ENCODE measurements at places on chromosomes 3 and 15. TPM values are rescaled to one million over a fixed set of nuclear protein-coding genes. Genes with fewer than 3 reads are reported as not detected.
A peak's percentile ranks its signal among the peaks of the same experiment; 100 is the strongest.

Gene SPTSSB
- total RNA-seq = not detected

DNA sequence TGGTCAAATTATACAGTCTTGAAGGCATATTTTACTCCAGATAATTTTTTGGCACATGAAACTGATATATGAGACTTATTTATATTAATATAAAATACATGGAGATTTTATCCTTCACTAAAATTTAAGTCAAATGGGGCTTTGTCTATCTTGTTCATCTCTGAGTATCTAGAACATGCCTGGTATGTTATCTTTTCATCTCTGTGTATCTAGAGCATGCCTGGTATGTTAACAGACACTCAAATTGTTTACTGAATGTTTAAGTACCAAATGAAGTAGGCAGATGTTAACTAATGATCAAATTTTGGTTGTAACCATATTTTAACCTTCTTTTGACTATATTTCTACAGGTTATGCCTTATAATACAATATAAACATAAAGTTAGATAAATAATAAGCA is 7.7 kb downstream of the GTF2A2 start:
- H3K4me3 ChIP-seq = no peak overlapping the region
- no peak for DNase-seq

Gene CCR9
- not detected for total RNA-seq

- no peak for DNase-seq
- H3K4me3 ChIP-seq = no peak overlapping the region
- no peak overlapping the region for H3K27ac ChIP-seq
- no peaks in the 10 kb centered on the region for H3K4me1 ChIP-seq
Measured at GRCh38 chr3:149475451-149476060, 1.1 kb downstream of the TM4SF4 start.

DNA sequence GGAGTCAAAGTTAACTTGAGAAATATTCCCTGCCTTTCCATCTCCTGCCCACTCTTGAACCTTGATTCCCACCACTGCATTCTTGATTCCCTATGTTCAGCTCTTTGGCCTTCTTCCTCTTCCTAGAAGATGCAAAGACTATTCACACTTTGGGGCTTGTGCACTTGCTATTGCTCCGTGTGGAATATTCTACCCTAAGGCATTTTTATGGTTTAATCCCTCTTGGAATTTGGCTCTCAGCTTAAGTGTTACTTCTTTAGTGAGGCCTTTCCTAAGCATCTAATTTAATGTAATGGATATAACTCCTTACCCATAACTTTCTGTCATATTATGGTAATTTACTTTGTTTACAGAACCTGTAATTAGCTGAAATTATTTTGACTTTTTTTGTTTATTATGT is 318.9 kb upstream of the COL8A1 start:
- H3K27ac ChIP-seq = no peak overlapping the region
- no peaks in the 10 kb centered on the region for H3K36me3 ChIP-seq
- H3K4me1 ChIP-seq = no peaks in the 10 kb centered on the region

DNA sequence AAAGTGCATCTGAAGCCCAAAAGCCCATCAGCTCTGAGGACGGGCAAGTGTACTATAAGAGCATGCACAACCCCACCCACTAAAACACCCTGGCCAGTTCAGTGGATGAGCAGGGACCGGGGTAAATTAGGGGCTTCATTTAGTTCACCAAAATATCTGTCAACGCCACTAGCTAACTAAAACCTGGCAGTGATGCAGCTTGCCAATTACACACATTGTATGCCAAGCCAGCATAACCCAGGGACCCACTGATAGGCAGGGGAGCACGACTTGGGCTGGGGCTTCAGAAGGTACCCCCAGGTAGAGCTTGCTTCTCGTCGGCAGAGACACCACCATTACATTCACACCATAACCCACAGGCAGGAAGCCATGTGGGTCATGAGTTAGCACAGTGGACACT is 47.0 kb downstream of the PTPN23 start:
- no peak overlapping the region for H3K27ac ChIP-seq
- H3K4me3 ChIP-seq = no peak overlapping the region
- peaks cover 4% of the 10 kb centered on the region for H3K4me1 ChIP-seq

Gene GRM2
- total RNA-seq = not detected

GRCh38 chr3:107328069-107328468 is 49.2 kb upstream of the CCDC54 start:
- DNase-seq = no peak
- H3K36me3 ChIP-seq = no peaks in the 10 kb centered on the region
- H3K27ac ChIP-seq = no peak overlapping the region
- no peaks in the 10 kb centered on the region for H3K27me3 ChIP-seq
- no peaks in the 10 kb centered on the region for H3K4me1 ChIP-seq

DNA sequence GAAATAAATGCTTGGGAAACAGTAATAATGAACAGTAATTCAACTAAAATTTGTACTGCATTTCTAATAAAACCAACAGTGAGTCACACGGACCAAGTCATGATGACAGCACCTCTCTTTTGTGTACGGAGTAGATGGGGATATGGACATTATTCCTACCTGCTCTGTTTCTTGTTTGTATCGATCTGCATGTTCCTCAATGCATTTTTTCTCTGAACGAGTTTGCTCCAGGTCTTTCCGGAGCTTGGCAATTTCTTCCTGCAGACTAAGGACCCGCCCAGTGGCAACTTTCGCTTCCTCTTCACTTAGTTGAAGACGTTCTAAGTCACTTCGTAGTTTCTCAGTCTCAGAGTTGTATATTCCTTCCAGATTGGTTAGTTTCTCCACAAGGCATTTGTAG is 74.4 kb upstream of the MYO5C start:
- H3K4me3 ChIP-seq = no peak overlapping the region
- H3K36me3 ChIP-seq = peaks cover 24% of the 10 kb centered on the region
- H3K4me1 ChIP-seq = no peaks in the 10 kb centered on the region

GRCh38 chr3:50495609-50496423 is 7.6 kb downstream of the CACNA2D2 start:
- DNase-seq = no peak
- H3K4me3 ChIP-seq = no peak overlapping the region
- H3K36me3 ChIP-seq = no peaks in the 10 kb centered on the region
- H3K27ac ChIP-seq = no peak overlapping the region

- no peak overlapping the region for H3K4me3 ChIP-seq
- no peak overlapping the region for H3K27ac ChIP-seq
Measured at GRCh38 chr3:100645913-100646312, 36.5 kb downstream of the ADGRG7 start.

Gene LRRN1
- total RNA-seq = 0.67 TPM

DNA sequence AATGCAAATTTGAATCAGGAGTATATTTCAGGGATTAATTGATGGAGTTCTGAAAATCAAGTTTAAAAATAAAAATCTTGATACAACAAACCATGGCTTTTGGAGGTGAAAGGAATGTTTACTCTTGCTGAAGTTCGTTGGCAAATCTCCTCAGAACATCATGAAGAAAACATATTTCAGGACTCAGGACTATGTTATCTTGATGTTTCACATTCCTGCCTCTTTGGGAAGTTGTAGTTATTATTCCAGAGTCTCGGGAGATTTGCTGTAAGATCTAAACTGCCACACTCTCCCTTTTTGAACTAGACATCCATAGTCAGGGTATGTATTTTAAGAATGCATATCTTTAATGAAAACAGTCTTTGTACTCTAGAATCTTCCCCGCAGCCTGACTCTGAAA is 271.2 kb downstream of the RBMS3 start:
- no peak overlapping the region for H3K27ac ChIP-seq
- H3K36me3 ChIP-seq = no peaks in the 10 kb centered on the region
- H3K4me3 ChIP-seq = no peak overlapping the region
- no peak for DNase-seq
- peaks cover 7% of the 10 kb centered on the region for H3K4me1 ChIP-seq
- H3K27me3 ChIP-seq = peaks cover 4% of the 10 kb centered on the region

Gene GLDN
- not detected for total RNA-seq

Gene ACTC1
- total RNA-seq = not detected

GRCh38 chr3:177746337-177746933 is 549.2 kb upstream of the TBL1XR1 start:
- H3K27ac ChIP-seq = no peak overlapping the region
- no peak for DNase-seq
- no peaks in the 10 kb centered on the region for H3K27me3 ChIP-seq

- DNase-seq = no peak
- peaks cover 4% of the 10 kb centered on the region for H3K27me3 ChIP-seq
- no peaks in the 10 kb centered on the region for H3K4me1 ChIP-seq
- no peak overlapping the region for H3K27ac ChIP-seq
- no peak overlapping the region for H3K4me3 ChIP-seq
Measured at GRCh38 chr3:42459151-42459550, 43.3 kb upstream of the VIPR1 start.

- no peak for DNase-seq
- H3K4me1 ChIP-seq = no peaks in the 10 kb centered on the region
- H3K36me3 ChIP-seq = no peaks in the 10 kb centered on the region
- no peak overlapping the region for H3K27ac ChIP-seq
- H3K4me3 ChIP-seq = no peak overlapping the region
Measured at GRCh38 chr15:66886241-66886675, 179.1 kb upstream of the SMAD3 start.

GRCh38 chr15:87038404-87038803 is 958.7 kb downstream of the AGBL1 start:
- H3K36me3 ChIP-seq = no peaks in the 10 kb centered on the region
- no peak overlapping the region for H3K27ac ChIP-seq
- DNase-seq = peak; percentile 4
- no peak overlapping the region for H3K4me3 ChIP-seq
- no peaks in the 10 kb centered on the region for H3K4me1 ChIP-seq

- peaks cover 15% of the 10 kb centered on the region for H3K4me1 ChIP-seq
- H3K4me3 ChIP-seq = no peak overlapping the region
- DNase-seq = no peak
- peaks cover 4% of the 10 kb centered on the region for H3K36me3 ChIP-seq
- H3K27me3 ChIP-seq = no peaks in the 10 kb centered on the region
Measured at GRCh38 chr3:195194559-195195206, 76.3 kb downstream of the XXYLT1 start.

- no peak overlapping the region for H3K27ac ChIP-seq
- no peak for DNase-seq
- H3K36me3 ChIP-seq = peaks cover 54% of the 10 kb centered on the region
- no peaks in the 10 kb centered on the region for H3K27me3 ChIP-seq
Measured at GRCh38 chr15:90962021-90962420, 7.3 kb downstream of the RCCD1 start.

Gene ADCY5
- 0.10 TPM for total RNA-seq

Gene ACY1
- 68.9 TPM for total RNA-seq

Gene ARID3B
- total RNA-seq = 14.2 TPM

- no peak overlapping the region for H3K4me3 ChIP-seq
- peaks cover 8% of the 10 kb centered on the region for H3K27me3 ChIP-seq
- no peak for DNase-seq
- H3K4me1 ChIP-seq = peaks cover 46% of the 10 kb centered on the region
- no peak overlapping the region for H3K27ac ChIP-seq
- no peaks in the 10 kb centered on the region for H3K36me3 ChIP-seq
Measured at GRCh38 chr3:45103753-45104714, 42.1 kb downstream of the CDCP1 start.

DNA sequence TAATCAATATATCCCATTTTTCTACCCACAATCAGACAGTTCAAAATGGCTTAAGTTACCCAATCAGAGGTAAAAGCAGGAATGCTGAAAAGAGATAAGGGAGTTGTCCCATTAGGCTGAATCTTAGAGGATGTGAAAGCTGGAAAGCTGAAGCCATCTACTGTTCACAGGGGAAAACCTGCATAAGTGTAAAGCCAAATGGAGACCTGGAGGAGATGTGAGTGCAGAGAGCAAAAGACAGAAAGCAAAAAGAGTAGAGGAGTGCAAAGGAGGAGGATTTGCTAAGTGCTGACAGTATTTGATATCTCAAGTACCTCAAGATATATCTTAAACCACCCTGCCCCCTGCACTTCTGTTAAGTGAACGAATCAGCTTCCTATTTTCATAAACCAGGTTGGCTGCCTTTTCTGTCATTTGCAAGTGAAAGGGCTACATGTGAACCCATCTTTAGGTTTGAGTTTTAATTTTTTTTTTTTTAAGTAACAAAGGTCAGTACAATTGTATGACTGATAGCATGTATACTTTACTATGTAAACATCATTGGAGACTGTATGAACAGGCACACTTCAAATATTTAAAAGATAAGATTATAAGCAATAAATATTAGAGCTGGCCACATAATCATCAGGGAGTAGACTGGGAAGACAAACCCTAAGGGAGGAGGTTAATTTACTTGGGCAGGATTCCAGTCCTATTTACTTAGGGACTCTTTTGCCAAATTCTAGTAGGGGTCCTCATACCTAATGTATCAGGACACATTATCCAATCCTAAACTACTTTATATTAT is 22.8 kb upstream of the P2RY1 start:
- no peaks in the 10 kb centered on the region for H3K4me1 ChIP-seq
- H3K36me3 ChIP-seq = no peaks in the 10 kb centered on the region
- H3K4me3 ChIP-seq = no peak overlapping the region
- H3K27ac ChIP-seq = no peak overlapping the region
- no peak for DNase-seq

- H3K4me1 ChIP-seq = no peaks in the 10 kb centered on the region
- no peaks in the 10 kb centered on the region for H3K36me3 ChIP-seq
- DNase-seq = no peak
- H3K27ac ChIP-seq = no peak overlapping the region
- H3K4me3 ChIP-seq = no peak overlapping the region
Measured at GRCh38 chr15:100932676-100933348, 13.7 kb downstream of the LRRK1 start.

DNA sequence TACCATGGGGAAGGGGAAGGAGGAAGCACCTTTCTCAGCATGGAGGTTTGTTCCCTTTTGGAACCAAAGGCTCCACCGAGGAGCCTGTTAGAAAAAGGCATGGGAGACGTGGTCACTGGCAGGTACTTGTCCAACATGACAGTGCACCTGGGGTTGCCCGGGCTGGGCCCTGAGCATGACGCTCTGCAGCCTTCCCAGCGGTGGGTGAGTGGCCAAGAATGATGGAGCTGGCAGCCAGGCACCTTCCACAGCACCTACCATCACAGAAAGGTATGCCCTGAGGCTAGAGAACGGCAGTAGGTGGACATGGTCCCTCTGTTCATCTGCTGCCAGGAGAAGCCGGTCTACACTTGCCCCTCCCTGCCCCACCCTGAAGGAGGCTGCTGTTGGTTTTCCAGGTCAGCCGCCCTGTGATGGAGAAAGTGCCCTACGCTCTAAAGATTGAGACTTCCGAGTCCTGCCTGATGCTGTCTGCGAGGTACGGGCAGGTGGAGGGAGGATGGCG is 29.0 kb upstream of the NR2C2 start:
- no peaks in the 10 kb centered on the region for H3K36me3 ChIP-seq
- no peak overlapping the region for H3K27ac ChIP-seq
- no peaks in the 10 kb centered on the region for H3K4me1 ChIP-seq
- H3K4me3 ChIP-seq = no peak overlapping the region
- DNase-seq = no peak

- H3K4me1 ChIP-seq = no peaks in the 10 kb centered on the region
- H3K36me3 ChIP-seq = no peaks in the 10 kb centered on the region
- H3K4me3 ChIP-seq = no peak overlapping the region
- DNase-seq = no peak
Measured at GRCh38 chr15:62412686-62413085, 247.6 kb upstream of the C2CD4B start.

- DNase-seq = peak; percentile 70
- no peak overlapping the region for H3K27ac ChIP-seq
- no peak overlapping the region for H3K4me3 ChIP-seq
- no peaks in the 10 kb centered on the region for H3K27me3 ChIP-seq
- H3K36me3 ChIP-seq = peaks cover 4% of the 10 kb centered on the region
- no peaks in the 10 kb centered on the region for H3K4me1 ChIP-seq
Measured at GRCh38 chr3:123489400-123490004, 40.6 kb upstream of the ADCY5 start.

Measured in activated naive CD4-positive, alpha-beta T cell treated with anti-CD3 and anti-CD28 coated beads for 36 hours (primary cell).